BJ (cell line): ENCODE measurements at places on chromosomes 5 and 9.

DNA sequence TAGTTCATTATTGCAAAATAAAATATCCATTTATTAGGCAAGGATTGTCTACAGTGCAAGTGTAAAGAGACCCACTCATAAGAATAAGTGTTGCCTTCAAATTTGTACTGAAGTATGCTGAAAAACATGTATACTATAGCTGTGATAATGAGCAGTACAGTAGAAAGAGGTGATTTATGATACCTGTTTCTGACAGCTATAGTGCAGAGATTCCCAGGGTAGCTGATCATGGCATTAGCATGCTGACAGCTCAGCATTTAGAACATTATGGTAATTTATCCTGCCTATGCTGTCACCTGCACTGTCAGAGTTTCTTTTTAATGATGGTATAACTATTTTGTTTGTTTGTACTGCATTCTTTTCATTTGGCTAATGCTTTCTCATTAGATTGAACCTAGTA lies 177.6 kb upstream of the TLX3 start:
- DNase-seq = no peak

DNA sequence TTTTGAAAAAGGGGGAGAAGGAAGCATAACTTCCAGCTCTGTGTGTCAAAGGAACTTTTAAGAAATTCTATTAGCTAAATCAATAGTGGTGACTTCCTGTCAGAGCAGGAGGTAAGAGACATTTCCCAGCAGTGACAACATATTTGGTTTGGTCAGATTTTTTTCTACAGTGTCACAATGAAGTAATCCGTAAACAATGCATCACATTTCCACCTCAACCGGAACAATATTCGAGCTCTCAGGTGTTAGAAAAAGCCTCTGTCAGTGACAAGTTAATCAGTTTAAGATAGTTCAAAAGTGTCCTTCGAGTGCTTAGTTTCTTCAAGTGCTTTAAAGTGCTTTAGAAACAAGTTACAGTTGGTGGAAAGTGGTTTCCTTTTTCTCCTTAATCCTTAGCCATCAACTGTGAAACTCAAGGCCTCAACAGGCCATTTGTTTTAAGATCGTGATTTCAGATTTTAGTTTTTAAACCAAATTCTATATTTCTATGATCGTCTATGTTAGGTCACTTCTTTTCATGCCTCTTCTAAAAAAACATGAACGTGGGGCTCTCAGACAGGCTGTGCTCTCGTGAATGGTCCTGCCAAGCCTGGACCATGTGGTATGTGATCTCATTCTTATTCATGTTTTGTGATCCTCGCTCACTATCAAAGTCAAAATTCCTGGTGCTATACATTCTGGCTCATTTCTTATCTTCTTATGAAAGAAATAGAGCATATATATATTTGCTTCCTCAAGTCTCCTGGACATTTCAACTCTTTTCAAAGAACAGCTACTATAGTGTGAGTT lies 181.9 kb upstream of the HMHB1 start:
- no peak for DNase-seq

GRCh38 chr9:17863213-17863883 lies 284.5 kb downstream of the SH3GL2 start:
- no peak for DNase-seq

DNA sequence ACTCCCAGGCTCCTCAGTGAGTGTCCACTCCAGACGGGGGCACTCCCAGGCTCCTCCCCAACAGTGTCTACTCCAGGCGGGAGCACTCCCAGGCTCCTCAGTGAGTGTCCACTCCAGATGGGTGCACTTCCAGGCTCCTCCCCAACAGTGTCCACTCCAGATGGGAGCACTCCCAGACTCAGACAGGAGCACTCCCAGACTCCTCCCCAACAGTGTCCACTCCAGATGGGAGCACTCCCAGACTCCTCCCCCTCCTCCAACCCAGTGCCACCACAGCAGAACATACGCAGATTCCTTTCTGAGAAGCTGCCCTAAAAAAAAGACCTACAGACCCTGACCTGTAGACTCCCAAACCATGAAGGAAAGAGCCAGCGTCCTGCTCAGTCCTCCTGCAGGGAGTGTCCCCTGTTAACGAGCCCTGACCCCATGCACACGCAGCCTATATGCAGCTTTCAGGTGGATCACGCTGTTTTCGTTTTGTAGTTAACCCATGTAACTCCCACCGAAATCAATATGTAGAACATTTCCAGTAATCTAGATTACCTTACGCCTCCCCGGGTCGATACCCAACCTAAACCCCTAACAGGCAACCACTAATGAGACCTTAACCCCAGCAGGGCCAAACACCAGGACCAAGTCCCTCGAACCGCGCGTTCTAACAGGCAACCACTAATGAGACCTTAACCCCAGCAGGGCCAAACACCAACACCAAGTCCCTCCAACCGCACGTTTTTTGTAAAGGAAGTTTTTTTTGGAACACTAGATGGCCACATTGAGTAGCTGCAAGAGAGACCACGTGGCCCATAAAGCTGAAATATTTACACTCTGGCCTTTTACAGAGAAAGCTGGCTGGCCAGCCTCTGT lies 15.7 kb downstream of the PNPLA7 start:
- DNase-seq = no peak

- DNase-seq = no peak
Observed at GRCh38 chr9:88652876-88653275, 117.9 kb downstream of the NXNL2 start.

DNA sequence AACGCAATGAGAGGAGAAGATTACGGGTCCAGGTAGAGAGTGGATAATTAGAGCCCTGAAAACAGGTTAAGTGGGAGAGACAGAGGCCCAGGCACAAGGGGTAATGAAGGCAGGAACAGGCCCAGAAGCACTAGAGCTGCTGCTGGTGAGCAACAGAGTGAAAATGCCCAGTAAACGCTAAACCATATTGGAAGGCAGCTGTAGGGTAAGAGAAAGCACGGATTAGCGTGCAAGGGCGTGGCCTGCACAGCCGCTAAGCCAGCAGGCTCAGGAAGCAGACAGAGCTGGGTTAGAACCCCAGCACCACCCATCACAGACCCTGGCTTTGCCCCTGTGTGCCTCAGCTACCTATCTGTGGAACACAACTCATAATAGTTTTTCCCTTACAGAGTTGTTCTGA lies 93.2 kb downstream of the PAX5 start:
- DNase-seq = no peak
